ENCODE measurements at places on chromosomes 16 and 17.
A peak's percentile ranks its signal among the peaks of the same experiment; 100 is the strongest.

GRCh38 chr16:50208460-50208931 is 55.4 kb downstream of the TENT4B start:
- DNase-seq: no peak

- DNase-seq: no peak
These were observed 44.3 kb upstream of the PVALEF start for GRCh38 chr17:81120695-81121621.

GRCh38 chr16:6884002-6884401 is 448.6 kb upstream of the RBFOX1 start:
- DNase-seq: no peak

DNA sequence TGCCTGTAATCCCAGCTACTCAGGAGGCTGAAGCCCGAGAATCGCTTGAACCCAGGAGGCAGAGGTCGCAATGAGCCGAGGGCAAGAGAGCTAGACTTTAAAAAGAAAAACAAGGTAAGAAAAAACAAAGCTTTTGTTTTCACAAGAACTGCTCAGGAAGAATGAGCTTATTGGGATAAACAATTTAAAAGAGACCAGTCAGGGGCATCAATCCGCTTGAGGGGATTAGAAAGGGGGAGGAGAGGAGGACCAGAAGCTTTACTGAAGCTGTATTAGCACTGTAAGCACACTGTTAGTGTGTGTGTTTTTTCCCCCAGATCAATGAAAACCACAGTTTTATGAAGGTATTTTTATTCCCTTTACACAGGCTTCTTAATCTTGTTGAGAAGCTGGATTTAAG is 8.8 kb downstream of the TMEM170A start:
- no peak for DNase-seq

- no peak for DNase-seq
These were observed 44.5 kb downstream of the CLEC16A start for GRCh38 chr16:10988879-10989278.

- DNase-seq: no peak
These were observed 45.0 kb downstream of the CDH13 start for GRCh38 chr16:82671741-82672140.

GRCh38 chr16:82758406-82758805 is 131.6 kb downstream of the CDH13 start:
- DNase-seq: no peak

DNA sequence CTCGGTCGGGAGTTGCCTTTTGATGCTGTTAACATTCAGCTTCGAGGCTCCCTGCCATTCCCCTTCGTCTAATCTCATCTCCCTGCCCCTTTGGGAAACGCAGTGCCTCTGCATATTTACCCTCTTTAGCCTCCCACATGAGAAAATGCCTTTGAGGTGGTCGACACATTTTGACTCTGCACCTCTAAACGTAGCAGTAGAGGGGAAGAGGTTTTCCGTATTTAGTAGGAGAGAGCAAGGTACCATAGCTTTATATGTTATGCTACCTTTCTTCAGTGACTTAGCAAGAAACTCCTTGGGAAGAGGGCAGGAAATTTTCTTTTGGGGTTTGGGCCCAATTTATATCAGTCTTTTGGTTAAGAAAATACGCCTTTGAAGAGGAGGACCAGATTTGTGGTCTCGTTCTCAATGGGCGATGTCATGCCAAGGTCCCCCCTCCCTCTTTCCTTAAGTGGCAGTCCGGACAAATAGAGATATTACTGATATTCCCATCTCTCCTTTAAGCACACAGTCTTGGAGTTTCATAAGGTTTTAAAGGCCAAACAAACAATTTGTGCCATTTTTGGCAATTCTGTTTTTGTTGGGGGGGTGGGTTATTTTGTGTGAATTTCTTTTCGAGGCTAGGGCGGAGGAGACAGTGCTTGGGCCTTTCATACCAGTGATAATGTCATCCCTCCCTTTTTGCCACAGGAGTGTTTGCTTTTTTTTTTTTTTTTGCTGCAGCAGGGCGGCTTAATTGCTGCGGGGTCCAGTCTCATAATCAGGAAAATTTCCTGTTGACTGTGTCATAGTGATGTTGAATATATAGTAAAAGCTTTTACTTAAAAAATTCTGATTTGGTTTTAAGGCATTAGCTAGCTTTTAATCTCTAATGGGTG is 1.5 kb downstream of the PAFAH1B1 start:
- no peak for DNase-seq

DNA sequence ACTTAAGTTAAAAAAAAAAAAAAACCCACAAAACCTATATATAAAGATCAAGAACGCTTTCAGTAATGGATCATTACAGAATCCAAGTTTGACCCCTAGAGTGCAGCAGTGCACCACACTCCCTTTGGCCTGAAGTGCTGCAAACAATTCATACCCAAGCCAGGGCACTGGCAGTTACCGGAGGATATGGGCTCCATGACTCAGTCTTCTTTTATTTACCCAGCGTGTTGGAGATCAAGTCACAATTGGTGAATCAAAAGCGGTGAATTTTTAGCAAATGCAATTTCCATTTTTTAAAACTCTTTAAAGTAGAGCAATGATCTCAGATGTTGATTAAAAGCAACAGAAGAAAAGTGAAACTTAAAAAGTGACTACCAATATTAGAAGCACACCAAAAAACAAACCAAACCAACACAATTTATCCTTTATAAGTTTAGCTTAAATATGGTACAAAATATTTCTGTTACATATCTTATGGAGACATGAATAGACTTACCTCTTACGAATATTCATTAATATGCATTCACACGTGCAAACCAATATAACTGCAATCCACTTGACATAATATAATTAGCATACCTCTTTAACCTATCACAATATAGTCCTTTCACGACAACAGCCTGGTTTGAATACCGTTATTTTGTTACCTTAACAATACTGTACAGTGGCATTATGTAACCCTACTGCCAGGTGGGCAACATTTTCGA is 46.3 kb downstream of the ZNF652 start:
- peak; percentile 51 for DNase-seq

- DNase-seq: no peak
These were observed 69.6 kb downstream of the MARF1 start for GRCh38 chr16:15573274-15573895.

DNA sequence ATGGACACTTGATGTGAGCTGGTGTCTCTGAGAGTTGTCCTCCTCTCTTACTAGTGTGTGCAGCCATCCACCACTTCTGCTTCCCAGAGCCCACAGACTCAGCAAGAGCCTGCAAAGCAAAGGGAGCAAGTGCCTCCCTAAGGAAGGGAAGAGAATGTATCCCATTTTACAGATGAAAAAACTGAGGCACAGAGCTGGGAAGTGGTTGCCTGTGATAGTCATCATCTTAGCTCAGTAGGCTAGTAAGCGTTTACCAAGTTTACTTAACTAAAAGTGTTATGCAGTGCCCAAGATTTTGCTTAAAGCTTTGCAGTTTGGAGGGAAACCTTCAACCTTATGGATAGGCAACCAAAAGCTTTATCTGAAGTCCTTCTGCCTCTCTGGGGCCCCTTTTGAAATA is 23.0 kb upstream of the EFCAB13 start:
- no peak for DNase-seq

DNA sequence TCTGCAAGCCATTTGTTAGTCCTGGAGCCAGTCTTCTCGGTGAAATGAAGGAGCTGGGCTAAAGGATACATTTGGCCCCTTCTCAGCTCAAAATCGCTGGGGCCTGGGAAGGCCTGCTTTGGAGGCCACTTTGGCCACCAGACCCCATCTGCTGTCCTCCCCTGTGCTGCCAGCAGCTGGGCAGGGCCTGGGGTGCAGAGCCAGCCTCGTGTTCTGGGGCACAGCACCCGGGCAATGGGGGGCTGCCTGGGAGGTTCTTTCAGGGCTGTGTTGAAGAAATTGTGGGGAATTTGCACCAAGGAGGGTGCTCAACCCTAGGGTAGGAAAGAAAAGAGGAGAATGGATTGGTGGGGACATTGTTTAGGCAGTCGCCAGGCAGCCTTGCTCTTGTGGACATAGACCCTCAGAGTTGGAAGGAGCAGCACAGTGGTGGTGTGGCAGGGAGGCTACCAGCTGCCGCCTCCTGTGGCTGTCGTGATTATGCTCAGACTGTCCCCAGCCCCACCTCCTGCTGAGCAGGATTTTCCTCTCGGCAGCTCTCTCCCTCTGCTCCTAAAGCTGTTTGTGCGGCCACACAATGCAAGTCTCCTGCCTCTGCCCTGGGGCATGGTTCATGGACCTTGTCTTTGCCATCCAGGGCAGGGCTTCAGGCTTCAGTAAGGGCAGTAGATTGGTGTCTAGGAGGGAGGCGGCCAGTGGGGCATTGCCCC is 174.8 kb downstream of the NTN1 start:
- no peak for DNase-seq

DNA sequence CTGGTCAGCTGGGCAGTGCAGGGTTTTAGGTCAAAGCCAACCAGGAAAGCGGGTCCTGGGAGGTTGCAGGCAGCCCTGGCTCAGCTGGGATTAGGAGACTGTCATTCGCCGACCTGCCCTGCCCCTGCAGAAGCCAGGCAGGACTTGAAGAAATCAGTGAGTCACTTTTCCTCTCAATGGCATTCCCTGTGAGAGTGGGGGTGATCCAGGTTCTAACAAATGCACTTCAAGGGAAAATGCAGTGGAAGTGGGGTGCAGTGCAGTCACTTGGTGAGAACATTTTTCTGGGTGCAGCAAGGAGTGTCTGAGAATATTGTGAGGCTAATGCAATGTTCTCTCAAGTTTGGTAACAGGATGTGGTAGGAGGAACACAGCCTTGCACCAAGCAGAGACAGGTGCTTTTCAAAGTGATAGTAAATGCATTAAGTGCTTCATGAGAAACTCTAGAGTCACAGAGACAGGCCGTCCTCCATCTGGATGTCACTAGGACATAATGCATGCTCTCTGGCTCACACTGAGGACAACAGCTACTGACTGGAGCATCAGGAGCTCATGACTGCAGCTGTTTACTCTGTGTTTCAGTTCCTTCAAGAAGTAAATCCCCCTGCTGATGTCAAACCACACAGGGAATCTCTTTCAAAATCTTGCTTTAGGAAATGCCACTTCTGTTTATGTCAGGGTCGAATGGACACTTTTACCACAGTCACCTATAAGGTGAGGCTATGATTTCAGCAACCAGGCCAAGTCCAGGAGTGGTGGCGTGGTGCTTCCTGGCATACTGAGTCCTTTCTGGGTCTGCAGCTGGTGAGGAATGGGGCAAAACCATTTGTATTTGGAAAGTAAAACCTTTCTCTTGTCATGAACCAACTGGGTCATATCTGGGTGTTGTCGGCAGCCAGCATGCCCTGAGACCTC is 16.7 kb downstream of the CDK5R1 start:
- DNase-seq: no peak

- DNase-seq: no peak
These were observed 21.4 kb downstream of the UNC13D start for GRCh38 chr17:75822800-75823166.

- no peak for DNase-seq
These were observed 9.3 kb downstream of the ZNF629 start for GRCh38 chr16:30777591-30778297.

GRCh38 chr16:27918755-27919154 is 144.8 kb downstream of the GSG1L start:
- no peak for DNase-seq

DNA sequence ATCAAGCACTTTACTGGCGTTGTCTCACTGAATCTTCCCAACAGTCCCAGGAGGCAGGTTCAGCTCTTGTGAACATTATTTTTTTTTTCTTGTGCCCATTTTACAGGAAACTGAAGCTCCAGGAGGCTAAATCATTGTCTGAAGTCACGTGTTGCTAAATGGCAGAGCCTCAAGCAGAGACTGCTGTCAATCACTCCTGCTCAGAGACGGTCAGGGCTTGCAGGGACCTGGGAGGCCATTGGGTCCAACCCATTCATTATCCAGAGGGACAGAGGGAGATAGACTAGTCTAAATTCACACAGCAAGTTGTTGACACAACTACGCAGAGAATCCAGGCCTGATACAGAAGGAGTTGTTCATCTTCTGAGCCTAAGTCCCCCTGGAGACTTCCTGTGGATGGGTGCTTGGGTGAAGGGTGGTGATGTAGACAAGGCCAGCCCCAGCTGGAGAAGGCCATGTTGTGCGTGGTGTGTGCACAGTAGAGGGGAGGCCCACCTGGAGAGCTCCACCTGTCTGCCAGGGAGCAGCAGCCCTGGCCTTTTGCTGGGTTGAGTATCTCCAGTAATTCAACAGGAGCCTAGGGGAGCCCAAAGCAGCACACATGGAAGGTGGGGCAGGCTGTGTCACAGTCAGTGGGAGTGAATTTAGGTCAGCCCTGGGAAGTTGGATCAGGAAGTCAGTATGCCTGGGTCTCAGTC is 24.3 kb upstream of the C1QL1 start:
- no peak for DNase-seq

DNA sequence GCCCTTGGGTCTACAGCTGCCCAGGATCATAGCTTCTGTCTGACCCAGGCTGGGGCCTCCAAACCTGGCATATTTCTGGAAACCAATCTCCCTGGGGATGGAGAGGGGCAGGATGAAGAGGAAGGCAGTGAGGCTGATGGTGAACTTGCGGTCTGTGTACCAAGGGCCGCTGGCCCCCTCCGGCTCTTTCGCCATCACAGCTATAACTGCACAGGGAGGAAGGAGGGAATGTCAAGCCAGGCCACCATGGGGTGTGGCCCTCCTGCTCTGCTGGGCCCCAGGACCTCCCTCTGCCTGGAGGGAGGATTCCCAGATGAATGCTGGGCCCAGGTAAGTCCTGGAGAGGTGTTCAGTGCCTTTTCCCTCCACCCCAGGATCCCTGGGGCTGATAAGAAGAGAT is 6.3 kb downstream of the SLC38A7 start:
- no peak for DNase-seq

- DNase-seq: no peak
These were observed 34.1 kb downstream of the SNX29 start for GRCh38 chr16:12010388-12011251.

DNA sequence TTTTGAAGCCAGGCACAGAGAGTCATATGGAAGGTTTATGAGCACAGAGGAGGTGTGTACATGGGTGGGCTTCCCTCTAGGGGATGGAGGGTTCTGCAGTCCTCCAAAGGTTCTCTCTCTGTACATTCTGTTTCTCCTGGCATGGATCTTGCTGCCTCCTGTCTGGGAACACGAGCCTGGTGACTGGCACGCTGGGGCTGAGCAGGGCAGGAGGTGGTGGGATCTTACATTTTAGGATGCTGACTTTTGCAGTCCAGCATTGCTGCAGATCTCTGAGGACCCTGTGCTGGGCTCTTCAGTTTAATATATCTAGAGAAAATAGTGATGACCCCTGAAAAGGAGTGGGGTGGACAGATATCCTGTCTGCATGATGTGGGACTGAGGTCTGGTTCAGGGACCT is 23.0 kb downstream of the FOXL1 start:
- DNase-seq: no peak

- DNase-seq: no peak
These were observed 128.0 kb downstream of the LAT start for GRCh38 chr16:29112755-29113347.

- DNase-seq: no peak
These were observed 7.3 kb downstream of the ABCA3 start for GRCh38 chr16:2333231-2333630.

- no peak for DNase-seq
These were observed 49.3 kb downstream of the B9D1 start for GRCh38 chr17:19313066-19313745.

- DNase-seq: no peak
These were observed 13.3 kb downstream of the SLC16A3 start for GRCh38 chr17:82241926-82242697.

GRCh38 chr17:491086-492021 is 138.7 kb upstream of the RPH3AL start:
- DNase-seq: no peak

GRCh38 chr17:47275245-47275984 is 21.8 kb downstream of the ITGB3 start:
- DNase-seq: peak; percentile 87

GRCh38 chr17:36980280-36980761 is 31.6 kb downstream of the AATF start:
- no peak for DNase-seq

GRCh38 chr17:53687324-53687723 is 135.4 kb upstream of the KIF2B start:
- no peak for DNase-seq

- no peak for DNase-seq
These were observed 211.4 kb downstream of the GRIN2A start for GRCh38 chr16:9970796-9971195.

All from fibroblast of skin of left biceps (primary cell).